Epithelial cell of prostate (primary cell): ENCODE measurements at places on chromosomes 12 and 14.

- DNase-seq: no peak
These were observed 242.9 kb downstream of the CHST11 start for GRCh38 chr12:104699489-104700190.

- DNase-seq: no peak
These were observed 67.3 kb upstream of the TMCC3 start for GRCh38 chr12:94717656-94718055.

GRCh38 chr12:131455581-131456110 is 255.2 kb upstream of the SFSWAP start:
- DNase-seq: no peak

DNA sequence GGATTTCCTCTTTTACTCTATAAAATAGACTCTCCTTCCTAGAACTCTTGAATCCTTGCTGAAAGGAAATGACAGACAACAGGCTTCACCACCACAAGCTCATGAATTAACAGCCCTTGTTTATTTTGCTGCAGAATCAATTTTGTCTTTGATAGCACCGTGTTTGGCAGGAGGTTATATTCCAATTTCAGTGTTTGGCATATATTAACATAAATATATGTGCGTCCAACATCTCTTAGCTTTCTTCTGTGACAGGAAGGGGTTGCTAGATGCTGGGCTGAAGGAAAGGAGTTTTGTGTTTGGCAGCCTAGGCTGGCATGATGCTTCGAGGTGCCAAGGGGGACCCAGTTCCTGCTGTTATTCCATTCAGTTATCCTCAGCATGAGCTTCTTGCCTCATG is 126.4 kb downstream of the TMEM132C start:
- no peak for DNase-seq

DNA sequence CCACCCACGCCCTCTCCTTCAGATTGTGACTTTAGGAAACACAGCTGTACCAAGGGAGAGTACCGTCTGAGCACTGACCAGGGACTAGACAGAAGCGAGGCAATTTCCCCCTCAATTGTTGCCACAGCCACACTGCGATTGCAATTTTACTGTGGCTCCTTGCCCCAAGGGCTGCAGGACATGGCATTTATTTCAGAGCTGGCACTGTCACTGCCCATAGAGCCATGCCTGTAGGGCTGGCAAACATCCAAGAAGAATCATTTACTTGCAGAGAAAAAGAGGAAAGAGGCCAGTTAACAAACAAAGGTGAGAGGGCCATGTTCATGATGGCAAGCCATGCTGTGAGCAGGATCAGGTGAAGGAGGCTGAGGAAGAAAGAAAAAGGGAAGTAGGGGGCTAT is 129.6 kb downstream of the EMP1 start:
- DNase-seq: no peak

- no peak for DNase-seq
These were observed 45.5 kb upstream of the GPATCH2L start for GRCh38 chr14:76106188-76106587.

- DNase-seq: no peak
These were observed 216.2 kb upstream of the ABCD2 start for GRCh38 chr12:39835517-39836489.
